Activated naive CD8-positive, alpha-beta T cell treated with anti-CD3 and anti-CD28 coated beads, Interleukin-2, amount 50 U/mL, for 16 hours (primary cell): ENCODE measurements at places on chromosomes 11 and 22.

DNA sequence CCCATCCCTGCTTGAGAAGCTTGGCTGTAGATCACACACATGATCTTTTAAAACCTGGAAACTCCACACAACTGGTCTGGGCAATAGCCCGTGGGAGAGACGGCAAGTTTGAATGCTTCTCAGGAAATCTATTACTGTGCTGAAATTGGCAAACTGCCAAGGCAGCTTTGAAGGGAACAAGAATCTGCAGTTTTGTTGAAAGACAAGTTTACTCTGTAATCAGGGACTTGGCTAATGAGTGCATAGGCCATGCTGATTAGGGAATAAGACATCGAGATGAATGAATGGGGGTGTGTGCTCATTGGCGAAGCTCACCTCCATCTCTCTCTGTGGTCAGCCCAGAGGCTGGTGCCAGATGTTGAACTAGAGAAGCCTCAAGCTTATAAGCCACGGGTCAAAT is 218.8 kb downstream of the HIPK3 start:
- no peak for DNase-seq

GRCh38 chr22:43317239-43317638 is 25.9 kb downstream of the SCUBE1 start:
- DNase-seq, result no peak

GRCh38 chr22:48478529-48479265 is 1349.0 kb downstream of the BRD1 start:
- DNase-seq, result no peak

- no peak for DNase-seq
Measured at GRCh38 chr11:82210011-82210410, 523.7 kb downstream of the FAM181B start.

GRCh38 chr22:38716826-38717225 is 11.1 kb downstream of the GTPBP1 start:
- no peak for DNase-seq

DNA sequence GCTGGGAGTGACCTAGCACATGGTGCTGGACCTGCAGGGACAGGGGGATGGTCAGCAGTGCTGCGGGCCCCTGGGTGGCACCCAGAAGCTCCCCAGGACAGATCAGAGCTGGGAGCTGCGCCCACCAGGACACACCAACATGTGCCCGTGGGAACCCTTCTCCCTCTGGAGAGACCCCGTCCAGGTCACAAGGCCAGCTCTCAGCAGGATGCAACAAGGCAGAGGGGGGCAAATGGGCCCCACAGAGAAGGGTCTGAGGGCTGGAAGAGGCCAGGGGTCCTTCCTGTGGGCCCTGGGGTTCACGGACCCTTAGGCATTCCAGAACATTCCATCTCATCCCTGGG is 6.2 kb downstream of the DUSP8 start:
- DNase-seq, result no peak

- DNase-seq, result no peak
Measured at GRCh38 chr11:102582140-102582539, 43.0 kb downstream of the MMP20 start.

DNA sequence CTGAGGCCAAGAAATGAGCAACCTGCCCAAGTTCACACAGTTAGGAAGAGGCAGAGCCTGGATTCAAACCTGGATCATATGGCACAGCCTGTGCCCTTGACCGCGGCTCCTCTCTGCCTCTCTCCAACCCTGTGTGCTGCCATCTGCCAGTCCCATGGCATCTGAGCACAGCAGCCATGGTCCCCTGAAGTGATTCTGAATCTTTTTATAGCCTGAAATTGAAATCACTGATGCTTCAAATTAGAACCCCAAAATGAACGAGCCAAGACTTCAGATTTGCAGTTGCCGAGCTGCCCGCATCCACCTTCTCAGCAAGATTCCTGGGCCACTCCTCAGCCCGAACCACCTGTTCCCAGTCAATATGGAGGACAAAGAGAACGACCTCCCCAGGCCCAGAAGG is 252.7 kb downstream of the CTTN start:
- DNase-seq, result no peak

GRCh38 chr11:68221406-68221805 is 8.3 kb upstream of the KMT5B start:
- no peak for DNase-seq

GRCh38 chr11:58905721-58906547 is 33.4 kb upstream of the GLYATL1 start:
- DNase-seq, result no peak

DNA sequence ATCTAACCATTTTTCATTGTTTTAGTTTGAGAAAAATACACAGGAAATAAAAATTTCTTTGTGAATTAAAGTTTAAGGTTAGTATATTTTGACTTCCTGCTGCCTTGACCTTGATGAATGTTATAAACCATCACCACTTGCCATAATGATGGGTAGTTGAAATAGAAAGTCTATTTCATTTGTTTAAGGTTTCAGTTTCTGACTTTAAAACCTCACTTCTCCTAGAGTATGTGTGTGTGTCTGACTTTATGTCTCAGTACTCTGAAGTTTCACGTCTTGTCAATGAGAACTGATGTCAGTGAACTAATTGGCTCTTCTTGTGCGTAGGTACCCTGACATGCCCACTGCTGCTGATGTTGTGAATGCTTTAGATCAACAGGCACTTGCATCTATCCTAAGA is 188.2 kb downstream of the METTL15 start:
- DNase-seq, result no peak
